ENCODE measurements at places on chromosomes 16 and 17.

GRCh38 chr16:85350146-85350728 is 238.0 kb upstream of the CIBAR2 start:
- DNase-seq = no peak

- no peak for DNase-seq
Measured at GRCh38 chr16:87391324-87391949, 699 bp upstream of the MAP1LC3B start.

GRCh38 chr16:85313526-85314301 is 201.4 kb upstream of the CIBAR2 start:
- no peak for DNase-seq

DNA sequence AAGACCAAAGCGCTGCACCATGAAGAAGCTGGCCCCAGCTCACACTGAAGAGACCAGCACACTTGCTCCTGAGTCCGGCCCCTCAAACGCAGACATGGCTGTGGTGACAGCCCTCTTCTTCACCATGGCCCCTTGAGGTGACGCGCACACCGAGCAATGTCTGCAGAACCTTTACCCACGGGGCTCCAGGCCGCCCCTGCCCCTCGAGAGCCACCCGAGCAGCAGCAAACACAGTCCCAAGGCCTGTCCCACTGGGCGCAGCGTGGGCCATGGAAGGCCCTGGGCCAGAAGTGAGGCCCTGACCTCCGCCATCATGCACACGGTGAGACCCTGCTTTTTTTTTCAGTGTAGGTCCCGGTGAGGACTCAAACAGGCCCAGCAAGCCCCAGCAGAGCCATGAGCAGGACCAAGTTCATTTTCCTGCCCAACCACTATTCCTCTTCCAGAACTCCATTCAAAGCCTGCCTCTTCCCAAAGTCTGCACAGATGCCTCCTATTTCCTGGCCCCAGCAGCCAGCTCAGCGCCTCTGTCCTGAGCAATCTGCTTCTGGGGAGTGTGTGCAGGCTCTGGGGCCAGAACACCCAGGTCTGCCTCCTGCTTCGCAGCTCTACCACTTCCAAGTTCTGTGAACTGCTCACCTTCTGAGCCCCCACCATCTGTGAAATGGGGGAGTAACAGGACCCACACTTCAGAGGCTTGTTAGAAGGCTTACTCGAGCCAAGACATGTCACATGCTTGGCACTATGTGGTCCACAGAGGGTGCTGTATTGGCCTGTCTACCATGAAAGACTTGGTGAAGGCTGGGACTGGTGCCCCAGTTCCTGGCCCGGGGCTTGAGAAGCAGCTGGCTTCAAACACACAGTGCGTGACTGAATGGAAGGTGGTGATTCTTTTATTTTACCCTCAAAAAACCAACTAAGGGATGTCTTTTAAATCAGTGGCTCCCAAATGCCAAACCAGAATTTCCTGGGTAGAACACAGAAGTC is 35.7 kb upstream of the GSG1L start:
- DNase-seq = no peak

- DNase-seq = no peak
Measured at GRCh38 chr17:45722161-45722560, 62.0 kb upstream of the CRHR1 start.

DNA sequence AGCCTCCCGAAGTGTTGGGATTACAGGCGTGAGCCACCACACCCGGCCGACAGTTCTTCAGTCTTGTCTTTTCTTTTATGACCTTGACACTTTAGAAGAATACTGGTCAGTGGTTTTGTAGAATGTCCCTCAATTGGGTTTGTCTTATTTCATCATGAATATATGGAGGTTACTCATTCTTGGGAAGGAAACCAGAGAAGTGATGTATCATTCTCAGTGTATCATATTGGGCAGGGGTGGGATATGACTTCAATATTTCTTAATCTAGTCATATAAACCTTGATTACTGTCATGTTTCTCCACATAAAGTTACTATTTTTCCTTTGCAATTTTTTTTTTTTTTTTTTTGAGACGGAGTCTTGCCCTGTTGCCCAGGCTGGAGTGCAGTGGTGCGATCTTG is 36.9 kb downstream of the SNTB2 start:
- no peak for DNase-seq

GRCh38 chr16:71373073-71373472 is 14.6 kb downstream of the CALB2 start:
- DNase-seq = no peak

DNA sequence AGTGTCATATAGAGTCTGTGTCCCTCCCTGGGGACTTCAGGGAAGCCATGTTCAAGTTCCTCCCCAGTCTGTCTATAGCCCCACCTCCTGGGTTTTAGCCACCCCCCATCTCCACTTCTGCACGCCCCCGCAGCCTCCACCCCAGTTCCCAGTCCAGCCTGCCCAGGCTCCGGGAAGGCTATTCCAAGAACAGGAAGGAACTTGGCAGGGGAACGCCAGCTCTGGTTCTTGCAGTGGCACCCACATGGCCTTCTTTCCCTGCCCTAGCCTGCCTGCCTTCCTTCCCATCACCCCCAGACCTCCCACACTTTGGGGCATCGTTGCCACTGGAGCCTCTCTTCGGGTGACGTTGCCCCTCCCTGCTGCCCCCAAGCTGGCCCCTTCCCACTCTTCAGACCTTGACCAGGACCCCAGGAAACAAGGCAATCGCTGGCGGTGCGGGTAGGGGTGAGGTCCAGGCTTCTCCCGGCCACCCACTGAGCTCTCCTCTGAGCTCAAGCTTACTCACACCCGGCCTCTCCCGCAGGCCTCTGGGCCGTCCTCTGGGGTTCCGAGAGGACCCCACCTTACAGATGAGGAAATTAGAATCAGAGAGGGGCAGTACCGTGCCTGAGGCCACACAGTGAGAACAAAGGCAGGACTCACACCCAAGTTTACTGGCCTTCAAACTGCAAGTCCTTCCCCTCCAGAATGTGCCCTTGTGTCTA is 9.2 kb upstream of the CES4A start:
- DNase-seq = no peak

- DNase-seq = no peak
Measured at GRCh38 chr16:3868556-3868955, 12.0 kb downstream of the CREBBP start.

- DNase-seq = no peak
Measured at GRCh38 chr16:81821436-81822128, 42.5 kb downstream of the PLCG2 start.

- DNase-seq = no peak
Measured at GRCh38 chr16:59655031-59655430, 920.9 kb upstream of the GOT2 start.

- no peak for DNase-seq
Measured at GRCh38 chr17:60863892-60864707, 186.4 kb downstream of the BCAS3 start.

GRCh38 chr16:62543516-62543915 is 507.3 kb upstream of the CDH8 start:
- no peak for DNase-seq

DNA sequence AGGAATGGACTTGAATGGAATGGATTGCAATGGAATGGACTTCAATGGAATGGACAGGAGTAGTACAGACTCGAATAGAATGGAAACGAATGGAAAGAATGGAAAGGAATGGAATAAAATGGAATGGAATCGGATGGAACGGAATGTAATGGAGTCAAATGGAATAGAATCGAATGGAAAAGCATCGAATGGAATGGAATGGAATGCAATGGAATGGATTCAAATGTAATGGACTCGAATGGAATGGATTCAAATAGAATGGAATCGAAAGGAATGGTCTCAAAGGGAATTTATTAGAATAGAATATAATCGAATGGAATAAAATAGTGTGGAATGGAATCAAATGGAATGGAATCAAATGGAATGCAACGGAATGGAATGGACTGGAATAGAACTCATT is 484.9 kb upstream of the WSB1 start:
- no peak for DNase-seq

GRCh38 chr16:84941921-84942320 is 69.4 kb downstream of the ZDHHC7 start:
- DNase-seq = no peak

- no peak for DNase-seq
Measured at GRCh38 chr17:4545217-4545951, 9.8 kb downstream of the MYBBP1A start.

- no peak for DNase-seq
Measured at GRCh38 chr16:57908409-57908987, 62.4 kb downstream of the CNGB1 start.

DNA sequence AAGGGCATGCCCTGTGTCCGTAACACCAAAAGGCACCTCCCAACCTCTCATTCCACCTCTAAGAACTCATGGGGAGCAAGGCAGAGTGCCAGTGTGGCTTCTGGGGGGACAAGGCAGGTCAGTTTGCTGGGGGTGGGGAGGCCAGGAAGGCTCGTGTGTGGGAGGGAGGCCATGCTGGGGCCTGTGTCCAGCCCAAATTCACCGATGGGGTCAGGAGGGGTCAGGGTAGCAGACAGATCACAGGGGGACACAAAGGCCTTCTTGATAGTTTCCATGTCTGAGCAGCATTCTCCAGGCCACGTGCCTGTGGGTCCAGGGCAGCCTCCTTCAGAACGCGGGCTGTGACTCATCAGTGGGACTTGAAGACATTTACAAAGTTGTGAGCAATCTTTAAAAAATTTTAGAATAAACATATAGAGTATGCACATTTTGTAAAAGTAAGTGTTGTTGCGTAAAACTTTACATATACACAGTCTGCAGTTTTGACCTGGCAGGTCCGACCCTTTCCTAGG is 20.9 kb downstream of the SPACA3 start:
- no peak for DNase-seq

GRCh38 chr16:86198206-86199118 is 299.5 kb downstream of the IRF8 start:
- no peak for DNase-seq

DNA sequence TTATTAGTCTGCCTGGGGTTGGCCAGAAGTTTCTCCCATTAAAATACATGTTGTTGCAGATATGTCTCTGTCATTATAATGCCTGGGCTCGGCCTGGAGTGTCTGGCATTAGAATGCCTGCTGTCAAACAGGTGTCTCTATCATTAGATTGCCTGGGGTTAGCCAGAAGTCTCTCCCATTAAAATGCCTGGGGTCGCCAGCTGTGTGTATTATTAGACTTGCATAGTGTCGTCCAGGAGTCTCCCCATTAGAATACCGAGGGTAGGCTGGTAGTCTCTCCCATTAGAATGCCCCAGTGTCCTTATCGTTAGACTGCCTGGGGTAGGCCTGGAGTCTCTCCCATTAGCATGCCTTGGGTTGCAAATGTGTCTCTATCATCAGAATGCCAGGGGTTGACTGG is 2270.8 kb downstream of the TP53TG3F start:
- DNase-seq = no peak

DNA sequence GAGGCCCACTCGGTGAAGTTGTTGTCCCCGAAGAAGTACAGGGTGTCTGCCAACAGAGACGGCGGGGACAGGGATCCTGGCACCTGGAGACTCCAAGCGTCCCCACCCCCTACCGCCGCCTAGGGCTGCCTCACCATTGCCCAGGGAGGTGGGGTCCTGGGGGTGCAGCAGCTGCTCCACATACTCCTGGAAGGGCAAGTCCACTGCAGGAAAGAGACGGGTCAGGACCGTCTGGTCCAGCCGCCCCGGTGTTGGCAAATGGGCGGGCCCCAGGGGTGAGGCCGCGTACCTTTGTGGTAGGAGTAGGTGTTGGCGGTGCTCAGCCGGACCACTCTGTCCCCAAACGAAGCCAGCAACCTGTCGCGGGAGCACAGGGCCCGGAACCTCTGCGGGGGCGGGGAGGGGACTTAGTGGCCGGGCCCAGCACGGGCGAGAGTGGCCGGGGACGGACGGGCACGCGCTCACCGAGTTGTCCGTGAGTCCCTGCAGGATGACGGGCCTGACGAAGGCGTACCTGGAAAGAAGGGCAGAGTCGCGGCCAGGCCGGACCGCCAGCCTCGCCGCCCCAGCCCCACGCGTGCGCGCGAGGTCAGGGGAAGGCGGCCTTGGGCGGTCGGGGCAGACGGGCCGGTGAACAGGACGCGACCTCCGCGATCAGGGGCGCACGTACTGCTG is 601 bp downstream of the JMJD8 start:
- DNase-seq = no peak

DNA sequence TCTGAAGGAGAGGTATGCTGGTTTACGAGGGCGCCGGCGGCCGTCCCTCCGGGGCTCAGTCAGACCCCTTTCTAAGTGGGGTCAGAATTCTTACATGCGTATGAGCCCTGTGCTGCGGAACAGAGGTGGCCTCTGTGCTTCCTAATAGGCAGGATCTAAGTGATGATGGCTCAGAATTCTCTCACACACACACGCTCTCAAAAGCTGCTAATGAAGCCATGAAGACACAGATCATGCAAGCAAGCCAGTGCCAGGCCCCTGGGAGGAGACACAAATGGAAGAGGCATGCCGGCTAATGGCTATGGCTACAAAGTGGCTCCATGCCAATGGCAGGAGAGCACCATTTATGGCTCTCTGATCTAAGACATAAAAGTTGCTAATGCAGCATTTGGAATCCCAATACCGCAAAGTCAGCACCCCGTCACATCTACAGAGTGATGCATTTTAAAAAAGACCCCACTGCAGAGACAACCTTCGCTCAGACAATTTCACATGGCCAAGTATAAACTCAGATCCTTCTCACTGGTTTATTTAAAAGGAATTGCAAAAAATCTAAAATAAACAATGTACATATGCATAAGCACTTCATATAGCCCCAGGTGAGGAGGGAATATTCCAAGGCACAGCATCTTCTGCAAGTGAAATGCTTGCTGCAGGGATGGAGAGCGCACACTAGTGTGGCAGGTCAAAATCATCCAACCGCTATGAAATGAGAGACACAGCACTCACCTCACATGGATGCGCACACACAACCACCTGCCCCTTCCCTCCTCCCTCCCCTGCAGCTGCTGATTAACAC is 24.5 kb downstream of the NPLOC4 start:
- DNase-seq = no peak

DNA sequence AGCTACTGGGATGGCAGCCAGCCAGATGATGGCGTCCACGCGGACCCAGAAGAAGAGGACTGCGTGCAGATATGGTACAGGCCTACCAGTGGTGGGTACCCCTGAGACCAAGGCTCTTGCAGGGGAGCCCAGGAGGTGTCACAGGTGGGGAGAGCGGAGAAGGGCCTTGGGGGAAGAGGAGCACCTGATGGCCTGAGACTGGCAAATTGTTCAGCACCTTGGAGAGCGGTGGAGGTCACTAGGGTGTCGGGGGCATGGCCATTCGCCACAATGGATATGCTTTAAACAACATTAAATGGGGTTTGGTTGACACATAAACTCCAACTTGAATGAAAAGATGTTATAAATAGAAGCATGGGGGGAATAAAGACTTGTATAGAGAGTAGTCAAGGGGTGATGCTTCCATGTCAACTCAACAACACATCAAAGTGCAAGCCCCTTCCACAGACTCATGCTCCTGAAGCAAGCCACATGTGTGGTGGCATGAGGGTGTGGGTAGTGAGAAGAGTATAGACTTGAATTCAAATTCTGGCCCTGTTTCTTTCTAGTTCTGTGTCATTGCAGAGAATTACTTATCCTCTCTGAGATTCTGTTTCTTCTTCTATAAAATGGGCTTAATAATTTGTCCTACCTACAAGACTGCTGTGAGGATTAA is 22.2 kb downstream of the CLEC19A start:
- DNase-seq = no peak

- DNase-seq = peak; percentile 77
Measured at GRCh38 chr16:30651124-30652004, 604 bp downstream of the PRR14 start.

Measured in CD4-positive, alpha-beta T cell treated with Interleukin-6 for 4 hours (primary cell).